Cortex of kidney (tissue), 1 donor: ENCODE measurements at places on chromosomes 3 and 15.

GRCh38 chr15:75454471-75455378 is 3.2 kb upstream of the SIN3A start:
- DNase-seq, result no peak

- no peak for DNase-seq
Measured at GRCh38 chr3:66253790-66254620, 33.2 kb downstream of the SLC25A26 start.

DNA sequence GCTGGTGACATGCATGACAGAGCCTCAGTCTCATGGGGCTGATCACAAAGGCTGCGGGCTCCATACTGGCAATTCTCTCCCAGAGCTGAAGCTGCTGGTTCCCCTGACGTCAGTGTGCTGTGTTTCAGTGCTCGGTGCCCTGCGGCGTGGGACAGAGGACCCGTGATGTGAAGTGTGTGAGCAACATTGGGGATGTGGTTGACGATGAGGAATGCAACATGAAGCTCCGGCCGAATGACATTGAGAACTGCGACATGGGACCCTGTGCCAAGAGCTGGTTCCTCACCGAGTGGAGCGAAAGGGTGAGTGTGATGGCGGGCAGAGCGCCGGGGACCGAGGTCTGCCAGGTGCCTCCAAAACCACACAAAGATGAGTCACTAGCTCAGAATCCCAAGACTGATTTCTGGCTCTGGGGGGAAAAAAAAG is 62.0 kb upstream of the NR2E3 start:
- no peak for DNase-seq

DNA sequence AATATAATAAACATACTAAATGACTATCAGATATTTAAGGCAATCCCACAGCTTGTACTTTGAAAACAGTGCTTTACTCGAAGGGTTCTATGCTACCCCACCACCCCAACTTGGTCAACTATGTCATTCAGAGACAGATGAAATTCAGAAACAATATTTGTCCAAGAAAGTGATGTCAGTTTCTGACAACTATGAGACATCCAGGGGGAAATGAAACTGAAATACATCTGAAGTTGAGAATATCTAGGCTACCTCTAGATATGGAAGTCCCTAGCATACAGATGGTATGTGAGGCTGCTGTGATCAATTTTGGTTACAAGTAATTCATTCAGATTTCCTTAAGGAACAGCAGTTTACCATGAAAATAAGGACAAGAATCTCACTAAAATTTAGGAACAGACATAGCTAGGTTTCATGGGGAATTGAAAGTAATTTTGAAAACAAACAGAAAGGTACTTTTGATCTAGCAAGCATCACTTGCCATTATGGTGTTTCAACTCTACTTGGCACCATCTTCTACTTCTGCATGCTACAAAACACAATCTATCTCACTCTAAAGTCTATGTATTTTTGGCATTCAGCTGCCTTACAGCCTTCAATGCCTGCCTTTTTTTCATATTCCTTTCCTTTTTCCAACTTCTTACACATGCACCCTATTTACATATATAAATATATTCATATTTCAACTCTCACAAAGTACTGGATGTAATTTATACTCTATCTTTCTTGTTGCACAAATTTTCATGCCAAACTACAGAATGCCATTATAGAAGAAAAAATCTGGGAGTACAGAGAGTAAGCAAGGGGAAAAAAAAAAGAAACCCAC is 21.7 kb downstream of the ATG3 start:
- no peak for DNase-seq

DNA sequence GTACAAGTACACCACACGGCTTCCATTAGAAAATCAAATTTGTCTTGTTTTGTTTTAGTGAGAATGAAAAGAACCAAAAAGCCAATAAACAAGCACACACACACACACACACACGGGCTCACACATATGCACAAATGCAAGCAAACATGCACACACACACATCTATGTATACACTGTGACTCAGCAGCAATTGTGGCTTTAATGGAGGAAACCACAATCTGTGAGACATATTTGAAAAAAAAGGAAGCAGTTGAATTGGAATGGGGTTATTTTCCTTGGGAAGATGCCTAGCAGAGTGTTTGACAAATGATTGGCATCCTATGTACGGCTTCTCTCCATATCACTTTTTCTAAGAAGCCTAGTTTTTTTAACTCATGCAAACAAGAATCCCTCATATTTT is 201.1 kb upstream of the ARRDC4 start:
- DNase-seq, result no peak

DNA sequence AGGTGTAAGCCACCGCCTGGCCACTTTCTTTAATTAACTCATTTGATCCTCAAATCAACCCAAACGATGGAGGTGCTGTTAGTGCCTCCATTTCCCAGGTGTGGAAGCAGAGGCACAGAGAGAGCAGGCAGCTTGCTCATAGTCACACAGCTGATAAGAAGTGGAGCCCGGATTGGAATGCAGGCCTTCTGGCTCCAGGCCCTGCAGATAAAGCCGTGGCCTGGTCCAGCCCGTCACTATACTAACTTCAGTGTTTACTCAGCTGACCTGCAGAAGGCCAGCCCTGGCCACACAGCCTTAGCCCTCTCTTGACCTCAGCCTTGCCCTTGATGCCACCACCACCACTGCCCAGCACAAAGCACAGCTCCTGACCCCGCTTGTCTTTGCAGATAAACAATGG is 116.7 kb downstream of the NUP210 start:
- DNase-seq, result no peak

- DNase-seq, result no peak
Measured at GRCh38 chr3:42529468-42529867, 27.0 kb downstream of the VIPR1 start.

DNA sequence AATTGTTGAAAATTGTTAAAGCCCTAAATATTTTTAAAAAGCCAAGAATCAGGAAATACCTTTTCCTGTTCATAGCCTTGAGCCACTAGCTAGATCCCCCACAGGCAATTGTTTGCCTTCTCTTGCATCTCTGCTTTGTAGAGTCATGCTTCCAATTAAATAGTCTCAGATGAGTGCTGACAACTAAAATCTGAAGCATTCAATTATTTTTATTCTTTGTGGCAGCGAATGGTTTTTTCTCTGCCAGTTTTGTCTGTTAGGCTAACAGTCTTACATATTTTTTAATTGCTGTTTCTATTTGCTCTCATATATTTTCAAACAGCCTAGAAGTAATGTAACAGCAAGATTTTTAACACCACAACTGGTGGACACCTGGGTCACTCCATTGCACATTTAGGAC is 277.1 kb upstream of the GBE1 start:
- DNase-seq, result no peak

DNA sequence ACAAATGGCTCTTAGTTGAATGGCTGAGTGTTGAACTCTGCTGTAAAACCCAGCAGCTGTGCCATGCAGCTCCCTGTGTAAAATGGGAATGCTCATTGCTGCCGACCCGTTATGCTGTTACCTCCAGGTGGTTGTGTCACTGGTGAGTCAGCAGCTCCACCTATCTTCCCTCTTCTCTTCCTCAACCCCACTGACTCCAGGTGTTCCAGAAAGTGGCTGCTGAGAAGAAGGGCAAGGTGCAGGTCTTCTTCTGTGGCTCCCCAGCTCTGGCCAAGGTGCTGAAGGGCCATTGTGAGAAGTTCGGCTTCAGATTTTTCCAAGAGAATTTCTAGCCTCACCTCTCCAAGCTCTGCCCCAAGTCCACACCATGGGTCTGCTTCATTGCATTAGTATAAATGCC is 41.9 kb downstream of the NOX5 start:
- no peak for DNase-seq

DNA sequence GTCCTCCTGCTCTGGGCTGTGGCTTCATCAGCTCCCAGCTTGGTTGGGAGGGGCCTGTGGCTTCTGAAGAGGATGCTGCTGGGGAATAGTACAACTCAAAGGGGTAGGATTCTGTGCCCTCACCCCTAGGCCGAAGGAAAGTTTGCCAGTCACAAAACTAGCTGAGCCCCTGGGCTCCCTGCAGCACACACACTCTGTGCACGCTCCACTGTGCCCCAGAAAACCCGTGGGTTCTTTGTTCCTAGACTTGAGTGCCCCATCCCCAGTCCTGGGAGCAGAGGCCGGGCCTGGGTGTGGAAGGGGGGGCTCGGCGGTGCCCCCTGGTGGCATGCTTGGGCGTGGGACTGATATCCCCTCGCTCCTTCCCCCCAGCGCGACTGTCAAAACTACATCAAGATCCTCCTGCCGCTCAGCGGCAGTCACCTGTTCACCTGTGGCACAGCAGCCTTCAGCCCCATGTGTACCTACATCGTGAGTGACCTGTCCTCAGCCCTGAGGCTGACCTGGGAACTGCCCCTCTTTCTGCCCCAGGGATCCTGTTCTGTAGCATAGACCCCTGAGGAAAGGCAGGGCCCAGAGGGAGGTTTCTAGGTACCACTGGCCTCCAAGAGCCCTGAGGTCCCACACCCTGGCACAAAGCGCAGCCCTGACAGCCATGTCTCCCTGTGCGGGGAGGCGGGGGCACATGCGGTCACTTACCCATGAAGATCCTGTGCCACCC is 14.2 kb downstream of the CIB1 start:
- DNase-seq, result no peak
